GM06990 (cell line): ENCODE measurements at places on chromosomes 2 and 18.

DNA sequence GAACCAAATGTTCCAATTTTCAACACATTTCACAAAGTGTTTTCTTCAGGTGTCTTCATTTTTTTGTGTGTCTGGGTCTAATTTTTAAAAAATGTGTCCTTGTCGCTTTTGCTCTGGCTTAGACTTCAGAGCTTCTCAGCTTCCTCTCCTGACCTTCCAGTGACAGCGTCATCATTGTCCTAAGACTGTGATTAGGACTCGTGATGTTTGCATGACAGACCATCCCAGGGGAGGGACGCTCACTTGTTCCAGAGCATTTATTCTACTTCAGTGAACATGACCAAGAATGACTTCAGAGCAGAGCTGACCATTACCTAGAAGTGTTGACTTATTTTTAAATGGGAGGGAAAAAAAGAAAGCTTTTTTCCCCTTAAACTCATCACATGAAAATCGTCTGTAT lies 591.9 kb downstream of the IRS1 start:
- no peak for DNase-seq

DNA sequence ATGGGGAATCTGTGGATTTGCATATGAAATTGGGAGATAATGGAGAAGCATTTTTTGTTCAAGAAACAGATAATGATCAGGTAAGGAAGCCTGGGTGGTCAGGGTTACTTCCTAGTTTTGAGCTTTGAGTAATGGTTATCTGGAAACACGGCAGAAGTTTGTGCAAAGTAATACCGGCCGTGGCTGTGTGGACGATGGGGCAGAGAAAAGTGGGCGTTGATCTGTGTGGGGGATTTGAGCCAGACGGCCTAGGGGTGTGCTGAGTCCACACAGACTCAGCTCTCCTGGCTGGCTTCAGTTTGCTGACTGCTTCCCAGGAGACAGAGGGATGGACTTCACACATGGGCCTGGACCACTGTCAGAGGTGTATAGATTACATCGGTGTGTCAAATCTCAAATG lies 21.3 kb downstream of the LPIN1 start:
- DNase-seq, result no peak

GRCh38 chr2:146295080-146295670 lies 1549.7 kb upstream of the ACVR2A start:
- no peak for DNase-seq

DNA sequence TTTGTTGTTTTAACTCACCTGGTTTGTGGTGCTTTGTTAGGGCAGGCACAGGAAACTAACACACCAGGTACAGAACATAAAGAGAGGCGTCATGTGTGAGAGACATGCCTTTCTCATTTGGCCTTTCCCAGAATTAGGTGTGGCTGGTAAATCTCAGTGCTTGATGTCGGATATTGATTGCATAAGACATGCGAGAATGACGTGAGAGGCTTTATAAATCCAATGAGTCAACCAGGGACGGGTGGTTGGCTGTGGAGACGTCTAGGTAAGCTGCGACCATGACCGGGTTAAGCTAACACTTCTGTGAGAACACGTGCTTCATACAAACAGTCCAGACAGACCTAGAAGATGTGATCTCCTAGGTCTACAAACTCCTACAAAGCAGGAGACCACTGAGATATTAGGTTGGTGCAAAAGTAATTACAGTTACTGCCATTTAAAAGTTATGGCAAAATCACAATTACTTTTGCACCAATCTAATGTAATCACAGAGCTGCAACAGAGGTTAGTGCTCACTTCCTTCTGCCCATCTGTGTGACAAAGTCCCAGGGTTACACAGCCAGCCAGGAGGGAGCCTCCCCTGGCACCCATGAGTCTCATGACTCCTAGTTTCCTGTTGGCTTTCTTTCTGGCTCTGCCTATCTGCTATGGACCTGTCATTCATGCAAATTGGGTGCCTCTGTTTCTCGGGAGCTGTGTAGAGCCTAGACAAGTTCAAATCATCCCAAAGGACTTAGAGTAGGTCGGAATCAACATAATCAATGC lies 98.9 kb upstream of the ATP8B1 start:
- no peak for DNase-seq

DNA sequence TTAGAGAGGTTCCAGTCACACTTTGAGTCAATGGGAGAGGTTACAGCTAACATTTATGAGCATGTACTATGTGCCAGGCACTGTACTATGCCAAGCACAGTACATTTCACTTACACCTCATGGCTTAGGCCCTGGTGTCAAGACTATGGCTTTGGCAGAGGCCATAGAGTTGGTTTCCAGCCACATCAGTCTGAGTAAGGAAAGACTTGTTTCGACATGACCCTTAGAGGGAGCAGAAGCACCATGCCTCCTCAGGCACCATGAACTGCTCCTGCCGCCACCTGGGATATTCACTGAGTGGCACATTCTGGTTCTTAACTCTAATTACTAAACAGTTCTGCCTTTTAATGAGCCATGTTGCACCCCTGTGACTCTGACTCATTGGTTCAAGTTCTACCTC lies 12.7 kb downstream of the DGUOK start:
- DNase-seq, result no peak
